ENCODE measurements at places on chromosomes 3 and 15.

DNA sequence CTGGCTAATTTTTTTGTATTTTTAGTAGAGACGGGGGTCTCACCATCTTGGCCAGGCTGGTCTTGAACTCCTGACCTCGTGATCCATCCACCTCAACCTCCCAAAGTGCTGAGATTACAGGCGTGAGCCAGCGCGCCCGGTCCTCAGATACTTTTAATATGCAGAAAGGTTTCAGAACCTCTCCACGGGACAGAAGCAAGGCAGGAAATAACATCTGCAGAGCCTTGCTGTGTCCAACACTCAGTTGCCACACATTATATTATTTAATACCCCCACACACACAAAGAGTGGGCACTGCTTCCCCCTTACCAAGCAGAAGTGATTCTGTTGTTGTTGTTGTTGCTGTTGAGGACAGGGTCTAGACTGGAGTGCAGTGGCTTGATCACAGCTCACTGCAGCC lies 28.0 kb downstream of the OSBPL10 start:
- no peak for DNase-seq

- DNase-seq = no peak
Measured at GRCh38 chr15:25236143-25236860, 202.5 kb downstream of the UBE3A start.

- DNase-seq = no peak
Measured at GRCh38 chr15:47415539-47415971, 301.8 kb upstream of the SEMA6D start.

GRCh38 chr3:9761919-9762318 lies 7.8 kb downstream of the CAMK1 start:
- DNase-seq = no peak

DNA sequence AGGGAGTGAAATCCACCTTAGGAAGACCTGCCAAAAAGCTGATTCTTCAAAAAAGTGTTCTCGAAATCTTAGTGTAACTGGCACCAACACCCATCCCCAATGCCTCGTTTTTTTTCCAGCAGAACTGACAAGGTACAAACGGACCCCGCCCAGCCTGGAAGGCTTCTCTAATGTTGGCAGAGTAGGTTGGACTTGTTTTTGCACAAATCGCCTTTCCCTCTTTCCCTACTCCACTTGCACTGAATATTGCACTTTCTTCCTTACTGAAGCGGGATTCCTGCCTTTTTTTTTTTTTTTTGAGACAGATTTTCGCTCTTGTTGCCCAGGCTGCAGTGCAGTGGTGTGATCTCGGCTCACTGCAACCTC lies 544 bp upstream of the TIMMDC1 start:
- no peak for DNase-seq

DNA sequence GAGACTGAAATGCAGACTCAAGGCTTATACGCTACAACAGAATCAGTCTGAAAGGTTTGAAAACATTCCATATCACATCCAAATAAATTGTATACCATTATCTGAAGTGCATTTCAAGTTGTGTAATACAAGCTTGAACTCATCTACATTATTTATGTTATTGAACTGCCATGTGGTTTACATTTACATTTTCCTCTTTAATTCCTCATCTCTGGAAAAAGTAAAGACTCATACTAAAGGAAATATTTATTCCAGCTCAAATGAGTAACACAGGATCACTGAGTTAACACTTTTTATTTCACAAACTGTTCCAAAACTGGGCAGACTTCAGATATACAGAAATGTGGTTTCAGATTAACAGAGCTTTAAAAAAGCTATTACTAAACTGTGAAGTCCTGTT lies 282.5 kb downstream of the ULK4 start:
- no peak for DNase-seq

- no peak for DNase-seq
Measured at GRCh38 chr3:173401369-173401768, 3.8 kb downstream of the NLGN1 start.

- DNase-seq = no peak
Measured at GRCh38 chr3:120027226-120027625, 67.0 kb downstream of the GSK3B start.

GRCh38 chr3:150503402-150504099 lies 42.7 kb downstream of the SERP1 start:
- DNase-seq = no peak

GRCh38 chr3:115469649-115470048 lies 153.7 kb upstream of the GAP43 start:
- no peak for DNase-seq

- no peak for DNase-seq
Measured at GRCh38 chr3:126851934-126852333, 131.0 kb upstream of the PLXNA1 start.

DNA sequence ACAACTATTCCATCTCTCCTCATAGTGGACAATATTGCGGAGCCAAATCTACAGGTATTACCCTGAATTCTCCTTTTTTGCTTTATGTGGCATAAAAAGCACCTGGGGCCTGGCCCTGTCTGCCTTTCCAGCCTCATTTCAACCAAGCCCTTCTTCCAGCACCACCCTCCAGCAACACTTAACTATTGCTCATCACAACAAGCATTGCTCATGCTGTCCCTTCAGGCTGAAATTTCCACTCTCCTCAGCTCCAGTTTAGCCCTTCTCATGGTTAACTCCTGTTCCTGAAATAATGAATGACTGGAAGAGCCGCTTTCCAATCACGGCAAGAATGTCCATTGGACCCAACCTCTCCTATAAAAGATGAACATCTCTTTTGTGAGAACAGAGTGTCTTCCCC lies 107.4 kb downstream of the P2RY1 start:
- DNase-seq = no peak

- no peak for DNase-seq
Measured at GRCh38 chr3:67458896-67459530, 195.4 kb downstream of the SUCLG2 start.

- no peak for DNase-seq
Measured at GRCh38 chr3:178562143-178562946, 26.1 kb downstream of the KCNMB2 start.

DNA sequence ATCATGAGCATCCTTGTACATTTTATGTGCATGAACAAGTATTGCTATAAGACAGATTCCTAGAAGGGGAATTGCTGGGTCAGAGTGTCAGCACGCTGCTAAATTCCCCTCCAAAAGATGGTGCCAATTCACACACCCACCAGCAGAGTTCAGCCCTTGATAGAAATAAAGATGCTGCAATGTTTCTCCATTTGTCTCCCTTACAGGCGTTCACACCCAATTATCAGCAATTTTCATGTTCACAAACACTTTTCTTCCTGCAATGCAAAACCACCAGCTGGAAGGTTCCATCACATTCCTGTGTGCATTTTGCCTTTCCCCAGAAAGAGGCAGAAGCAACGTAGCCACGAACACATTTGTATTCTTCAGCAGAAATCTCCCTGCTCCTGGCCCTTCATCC lies 3.3 kb upstream of the TAMM41 start:
- DNase-seq = no peak

DNA sequence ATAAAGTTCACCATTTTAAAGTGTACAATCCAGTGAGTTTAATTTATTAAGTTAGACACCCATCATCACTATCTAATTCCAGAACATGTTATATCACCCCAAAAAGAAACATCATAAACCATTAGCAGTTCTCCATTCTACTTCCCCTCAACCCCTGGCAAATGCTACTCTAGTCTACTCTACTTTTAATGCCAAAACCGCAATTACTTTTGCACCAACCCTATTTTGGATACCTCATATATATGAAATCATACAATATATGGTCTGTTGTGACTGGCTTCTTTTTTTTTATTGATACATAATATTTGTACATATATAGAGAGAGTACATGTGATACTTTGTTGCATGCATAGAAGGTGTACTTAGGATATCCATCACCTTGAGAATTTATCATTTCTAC lies 190.5 kb upstream of the RARB start:
- DNase-seq = no peak

- no peak for DNase-seq
Measured at GRCh38 chr3:107627962-107628542, 105.3 kb downstream of the BBX start.

DNA sequence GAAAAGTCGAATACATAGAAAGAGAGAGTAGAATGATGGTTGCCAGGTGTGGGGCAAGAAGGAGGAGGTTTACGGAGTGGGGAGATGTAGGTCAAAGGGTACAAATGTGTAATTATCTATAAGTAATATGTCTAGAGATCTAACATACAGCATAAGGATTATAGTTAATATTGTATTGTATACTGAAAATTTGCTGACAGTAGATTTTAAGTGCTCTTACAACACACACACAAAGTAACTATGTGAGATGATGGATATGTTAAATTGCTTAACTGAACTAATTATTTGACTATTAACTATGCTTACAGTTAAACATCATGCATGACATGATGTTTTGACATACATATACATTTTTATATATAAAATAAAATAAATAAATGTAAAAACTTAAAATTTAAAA lies 192.7 kb downstream of the ZIC4 start:
- no peak for DNase-seq

GRCh38 chr3:1088503-1088902 lies 4.3 kb upstream of the CNTN6 start:
- DNase-seq = no peak

DNA sequence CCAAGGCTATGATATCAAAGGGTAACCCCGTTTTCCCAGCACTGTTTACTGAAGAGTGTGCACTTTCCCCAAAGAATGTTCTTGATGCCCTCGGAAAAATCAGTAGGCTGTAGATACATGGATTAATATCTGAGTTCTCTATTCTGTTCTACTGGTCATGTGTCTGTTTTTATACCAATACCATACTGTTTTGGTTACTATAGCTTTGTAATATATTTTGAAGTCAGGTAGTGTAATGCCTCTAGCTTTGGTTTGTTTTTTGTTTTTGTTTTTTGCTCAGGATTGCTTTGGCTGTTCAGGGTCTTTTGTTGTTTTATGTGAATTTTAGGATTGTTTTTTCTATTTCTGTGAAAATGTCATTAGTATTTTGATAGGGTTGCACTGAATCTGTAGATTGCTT lies 95.1 kb downstream of the PLD1 start:
- DNase-seq = no peak

- no peak for DNase-seq
Measured at GRCh38 chr15:45253330-45253729, 1.3 kb downstream of the SLC28A2 start.

GRCh38 chr15:74525309-74525708 lies 15.7 kb upstream of the ARID3B start:
- no peak for DNase-seq

DNA sequence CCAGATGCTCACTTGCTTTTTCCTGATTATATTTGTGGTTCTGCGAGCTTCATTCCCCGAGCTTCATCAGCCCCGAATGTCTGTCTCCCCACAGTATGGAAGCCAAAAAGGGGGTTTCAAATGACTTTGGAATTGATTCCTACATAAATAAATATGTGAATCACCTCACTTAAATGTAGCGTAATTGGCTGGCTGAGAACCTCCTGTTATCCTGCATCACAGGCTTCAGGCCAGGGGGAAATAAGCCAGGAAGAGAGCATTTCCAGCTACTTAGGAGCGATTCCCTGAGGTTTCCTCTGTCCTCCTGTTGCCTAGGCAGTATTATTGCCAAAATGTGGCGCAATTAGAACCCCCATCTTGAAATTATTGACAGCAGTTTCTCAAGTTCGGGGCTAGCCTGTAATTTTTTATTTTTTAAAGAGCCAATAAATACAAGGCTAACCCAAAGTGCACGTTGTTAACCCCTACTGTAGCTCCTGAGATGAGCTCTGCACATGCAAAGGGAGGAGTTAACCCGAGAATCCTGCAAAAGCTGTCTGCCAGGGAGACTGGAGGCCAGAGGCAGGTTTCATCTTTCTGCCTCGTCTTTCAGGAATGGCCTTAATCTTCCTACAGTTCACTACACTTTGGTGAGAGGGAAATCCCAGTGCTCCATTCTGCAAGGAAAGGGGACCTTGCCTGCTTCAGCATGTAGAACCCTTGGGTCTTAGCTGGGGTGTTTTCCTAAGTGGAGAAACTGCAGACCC lies 148.2 kb downstream of the ADAMTS9 start:
- no peak for DNase-seq

GRCh38 chr3:36557021-36557707 lies 176.9 kb downstream of the STAC start:
- no peak for DNase-seq

DNA sequence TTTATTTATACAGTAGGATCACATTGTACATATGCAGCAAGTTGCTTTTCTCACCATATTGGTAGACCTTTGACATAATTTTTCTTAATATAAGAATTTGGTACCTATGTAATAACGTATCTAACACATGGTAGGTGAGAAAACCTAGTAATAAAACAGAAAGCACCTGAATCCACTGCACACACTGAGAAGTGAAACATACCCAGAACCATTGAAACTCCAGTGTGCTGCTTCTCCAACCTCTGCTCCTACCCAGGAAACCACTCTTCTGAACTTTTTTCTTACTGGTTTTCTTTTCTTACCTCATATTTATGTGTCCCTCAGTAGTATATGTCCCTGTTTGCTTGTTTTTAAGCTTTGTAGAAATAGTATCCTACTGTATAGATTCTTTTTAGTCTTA lies 293.0 kb downstream of the UBE2E2 start:
- DNase-seq = no peak

GRCh38 chr15:52021128-52021671 lies 2.2 kb downstream of the MAPK6 start:
- peak; percentile 47 for DNase-seq

GRCh38 chr3:39707314-39707909 lies 102.0 kb upstream of the MYRIP start:
- peak; percentile 8 for DNase-seq

- DNase-seq = peak; percentile 81
Measured at GRCh38 chr15:87929841-87930240, 326.7 kb downstream of the NTRK3 start.

DNA sequence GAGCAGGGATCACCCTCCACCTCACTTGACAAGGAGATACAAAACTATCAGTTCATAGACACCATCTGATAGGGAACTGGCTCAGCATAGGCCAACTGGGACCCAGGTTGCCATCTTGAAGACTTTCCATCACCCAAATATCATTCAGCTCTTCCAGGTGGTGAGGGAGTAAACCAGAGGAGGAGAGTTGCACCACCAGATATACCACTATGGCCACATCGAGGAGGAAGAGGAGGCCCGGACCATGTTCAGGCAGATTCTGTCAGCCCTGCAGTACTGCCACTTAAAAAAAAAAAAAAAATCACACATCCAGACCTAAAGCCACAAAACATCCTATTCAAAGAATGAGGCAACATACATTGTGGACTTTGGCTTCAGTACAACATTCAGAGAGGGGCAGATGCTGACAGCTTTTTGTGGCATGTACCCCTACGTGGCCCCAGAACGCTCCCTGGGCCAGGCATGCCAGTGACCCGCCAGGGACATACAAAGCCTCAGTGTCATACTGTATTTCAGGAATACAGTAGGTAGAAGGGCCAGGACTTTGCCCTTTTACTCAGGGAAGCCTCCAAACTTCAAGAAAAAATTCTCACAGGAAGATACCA lies 18.4 kb upstream of the EMC3 start:
- DNase-seq = no peak

DNA sequence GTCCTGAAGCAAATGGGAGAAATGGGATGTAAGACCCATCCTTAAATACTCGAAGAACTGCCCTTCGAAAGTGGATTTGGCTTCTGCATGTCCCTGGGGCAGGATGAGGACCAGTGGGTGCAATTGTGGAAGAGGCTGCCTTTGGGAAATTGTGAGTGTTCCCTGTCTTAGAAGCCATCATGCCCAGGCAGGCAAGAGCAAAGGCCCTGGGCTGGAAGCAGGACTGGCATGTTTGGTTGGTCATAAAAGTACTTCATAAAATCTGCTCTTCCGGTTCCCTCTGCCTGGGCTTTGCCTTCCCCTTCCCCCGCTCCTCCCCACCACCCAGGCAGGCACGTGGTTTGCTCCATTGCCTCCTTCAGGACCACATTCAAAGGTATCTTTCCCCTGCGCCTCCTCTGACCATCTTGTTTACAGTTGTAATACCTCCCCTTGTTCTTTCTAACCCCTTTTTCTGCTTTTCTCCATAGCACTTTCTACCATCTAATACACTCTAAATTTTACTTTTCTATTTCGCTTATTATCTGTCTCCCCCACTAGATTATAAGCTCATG lies 8.3 kb downstream of the MINAR1 start:
- no peak for DNase-seq
